ENCODE measurements at places on chromosomes 1 and 21.

DNA sequence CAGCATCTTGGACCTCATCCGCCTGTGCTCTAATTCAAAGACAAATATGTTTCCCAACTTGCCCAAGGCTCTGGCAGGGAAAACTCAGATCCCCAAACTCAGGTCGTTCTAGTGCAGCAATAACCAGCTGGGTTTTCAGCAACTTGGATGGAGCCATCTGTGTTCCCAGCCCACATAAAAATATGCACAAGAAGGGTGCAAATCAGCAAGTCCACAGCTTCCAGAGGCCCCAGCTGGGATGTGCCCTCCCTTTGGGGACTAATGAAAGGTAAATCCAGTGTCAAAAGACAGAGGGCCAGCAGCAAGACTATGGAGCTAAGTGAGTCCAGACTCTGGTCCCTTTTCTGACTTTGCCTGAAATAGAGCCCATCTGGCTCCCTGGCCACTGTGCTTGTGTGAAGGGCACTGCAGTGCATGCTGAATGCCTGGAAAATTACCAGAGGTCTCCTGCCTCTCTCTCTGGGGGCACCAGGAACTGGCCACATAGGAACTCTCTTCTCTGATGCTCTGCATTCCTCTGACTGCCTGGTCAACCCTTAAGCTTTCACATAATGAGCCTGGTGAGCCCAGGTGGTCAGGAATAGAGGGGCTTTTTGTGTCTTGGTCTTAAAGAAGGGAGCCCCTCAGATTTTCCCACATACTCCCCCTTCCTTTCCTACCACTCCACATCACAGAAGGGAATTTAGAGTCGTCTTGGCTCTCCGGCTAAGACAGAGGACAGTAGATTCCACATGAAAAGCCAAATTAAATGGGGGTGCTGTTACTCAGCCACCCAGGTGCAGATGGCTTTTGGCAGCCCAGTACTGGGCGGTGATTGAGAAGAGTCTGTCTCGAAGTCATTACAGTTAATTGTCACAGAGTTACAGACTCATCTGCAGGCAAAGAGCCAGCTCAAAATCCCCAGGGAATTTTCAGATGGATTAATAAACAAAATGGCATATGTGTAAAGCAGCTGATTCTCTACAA lies 88.1 kb upstream of the C1orf21 start:
- no peak for DNase-seq
- H3K27ac ChIP-seq: no peak overlapping the region
- H3K4me1 ChIP-seq: peaks cover 4% of the 10 kb centered on the region

DNA sequence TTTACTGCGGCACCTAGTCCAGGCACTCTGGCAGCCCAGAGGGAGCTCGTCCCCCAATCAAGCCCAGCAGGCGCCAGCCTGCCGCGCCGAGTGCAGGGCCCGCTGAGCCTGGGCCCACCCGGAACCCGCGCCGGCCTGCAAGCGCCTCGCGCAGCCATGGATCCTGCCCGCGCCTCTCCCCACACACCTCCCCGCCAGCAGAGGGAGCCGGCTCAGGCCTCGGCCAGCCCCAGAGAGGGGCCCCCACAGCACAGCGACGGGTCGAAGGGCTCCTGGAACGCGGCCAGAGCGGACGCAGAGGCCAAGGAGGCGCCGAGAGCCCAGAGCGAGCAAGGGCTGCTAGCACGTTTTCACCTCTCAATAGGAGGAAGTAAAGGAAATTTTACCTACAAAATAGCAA lies 767.0 kb downstream of the MRPL39 start:
- no peak overlapping the region for H3K4me3 ChIP-seq
- no peaks in the 10 kb centered on the region for H3K4me1 ChIP-seq
- no peaks in the 10 kb centered on the region for H3K36me3 ChIP-seq
- H3K27me3 ChIP-seq: no peaks in the 10 kb centered on the region
- DNase-seq: no peak
- no peak overlapping the region for H3K27ac ChIP-seq

DNA sequence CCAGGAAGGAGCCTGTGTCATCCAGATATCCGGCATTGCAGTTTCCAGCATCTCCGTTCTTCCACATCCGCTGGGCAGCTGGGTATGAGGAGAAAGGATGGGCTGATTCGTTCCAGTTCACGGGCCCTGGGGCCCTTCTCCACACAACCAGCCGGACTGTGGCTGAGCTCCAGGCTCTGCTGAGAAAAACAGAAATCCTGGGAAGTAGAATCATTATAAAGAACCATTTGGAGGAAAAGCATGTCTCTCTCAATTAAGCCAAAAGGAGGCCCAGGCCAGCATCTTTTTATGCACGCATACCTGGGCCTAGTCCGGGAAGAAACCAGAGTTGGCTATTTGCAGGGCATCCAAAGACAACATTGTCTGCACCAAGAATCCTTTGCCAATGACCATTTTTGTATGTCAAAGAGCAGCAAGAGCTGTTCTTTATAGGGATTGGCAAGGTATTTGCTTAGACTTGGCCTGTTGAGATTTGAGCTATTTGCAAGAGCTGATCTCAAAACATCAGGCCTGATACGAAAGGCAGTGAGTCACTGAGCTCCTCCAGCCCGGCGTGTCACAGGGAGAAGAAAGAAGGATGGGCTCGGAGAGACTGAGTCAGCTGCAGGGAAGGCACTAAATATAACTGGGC lies 84.9 kb upstream of the ARHGEF16 start:
- no peak for DNase-seq
- no peaks in the 10 kb centered on the region for H3K36me3 ChIP-seq

DNA sequence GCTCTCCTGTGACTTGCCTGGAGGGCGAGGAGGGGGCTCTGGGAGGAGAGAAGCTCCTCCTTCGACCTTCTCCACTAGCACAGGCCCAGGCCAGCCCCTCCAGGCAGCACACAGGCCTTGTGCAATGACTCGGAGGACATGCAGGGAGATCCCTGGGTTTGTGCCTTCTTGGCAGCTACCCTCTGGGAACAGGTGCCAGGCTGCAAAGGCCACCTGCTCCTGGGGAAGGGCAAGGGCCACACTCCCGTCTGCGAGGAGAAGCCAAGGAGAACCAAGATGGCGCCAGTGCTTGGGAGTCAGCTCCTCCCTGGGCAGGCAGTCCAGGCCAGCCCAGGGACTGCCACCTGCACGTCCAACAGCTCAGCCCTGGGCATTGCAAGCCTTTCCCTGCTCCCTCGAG lies 15.3 kb downstream of the CASZ1 start:
- H3K4me3 ChIP-seq: no peak overlapping the region
- H3K36me3 ChIP-seq: no peaks in the 10 kb centered on the region
- H3K4me1 ChIP-seq: no peaks in the 10 kb centered on the region
- no peak overlapping the region for H3K27ac ChIP-seq
- DNase-seq: no peak

DNA sequence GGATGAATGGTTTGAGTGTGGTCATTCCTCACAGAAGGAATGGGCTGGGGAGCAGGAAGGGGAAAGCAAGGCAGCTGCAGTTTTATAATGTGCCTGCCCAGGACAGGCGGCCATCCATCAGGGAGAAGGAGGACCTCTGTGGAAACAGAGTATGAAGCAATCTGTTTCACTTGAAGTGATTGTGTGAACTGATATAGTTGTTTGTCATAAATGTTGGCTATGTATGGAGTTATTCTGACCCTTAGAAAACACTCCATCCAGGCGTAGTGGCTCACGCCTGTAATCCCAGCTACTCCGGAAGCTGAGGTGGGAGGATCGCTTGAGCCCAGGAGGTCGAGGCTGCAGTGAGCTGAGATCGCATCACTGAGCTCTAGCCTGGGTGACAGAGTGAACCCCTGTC lies 46.5 kb downstream of the NENF start:
- no peak overlapping the region for H3K27ac ChIP-seq
- no peak for DNase-seq
- H3K4me1 ChIP-seq: peaks cover 10% of the 10 kb centered on the region
- no peak overlapping the region for H3K4me3 ChIP-seq

GRCh38 chr1:17586172-17586964 lies 46.9 kb downstream of the ARHGEF10L start:
- no peak for DNase-seq
- no peaks in the 10 kb centered on the region for H3K36me3 ChIP-seq
- H3K4me3 ChIP-seq: no peak overlapping the region
- H3K4me1 ChIP-seq: peaks cover 6% of the 10 kb centered on the region
- no peak overlapping the region for H3K27ac ChIP-seq

Data from naive thymus-derived CD8-positive, alpha-beta T cell (primary cell).